CD4-positive, alpha-beta T cell treated with Interleukin-17A for 4 hours (primary cell): ENCODE measurements at places on chromosomes 1 and 21.
A peak's percentile ranks its signal among the peaks of the same experiment; 100 is the strongest.

GRCh38 chr1:42788021-42788420 is 3.2 kb downstream of the TMEM269 start:
- no peak for DNase-seq

DNA sequence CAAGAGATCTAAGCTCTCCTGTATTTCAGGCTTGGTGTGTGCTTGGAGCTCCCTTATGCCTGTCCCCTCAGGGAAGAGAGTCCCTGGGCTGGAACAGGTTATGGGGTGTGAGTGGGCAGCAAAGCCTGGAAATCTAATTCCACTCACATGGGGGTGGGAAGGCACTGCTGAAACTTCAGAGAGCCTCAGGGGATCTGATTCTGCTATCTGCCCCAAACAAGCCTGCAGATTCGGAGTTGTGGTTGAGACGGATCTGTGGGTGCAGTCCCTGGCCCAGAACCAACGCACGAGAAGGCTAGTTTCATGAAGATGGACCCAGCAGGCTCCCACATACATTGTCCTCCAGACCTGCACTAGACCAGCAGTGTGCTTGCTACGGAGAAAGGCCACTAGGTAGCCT is 2.9 kb downstream of the BLACAT1 start:
- DNase-seq = no peak

- peak; percentile 61 for DNase-seq
Measured at GRCh38 chr1:243946946-243947345, 96.9 kb upstream of the AKT3 start.

GRCh38 chr1:78003882-78004718 is 639 bp upstream of the DNAJB4 start:
- DNase-seq = peak; percentile 45

DNA sequence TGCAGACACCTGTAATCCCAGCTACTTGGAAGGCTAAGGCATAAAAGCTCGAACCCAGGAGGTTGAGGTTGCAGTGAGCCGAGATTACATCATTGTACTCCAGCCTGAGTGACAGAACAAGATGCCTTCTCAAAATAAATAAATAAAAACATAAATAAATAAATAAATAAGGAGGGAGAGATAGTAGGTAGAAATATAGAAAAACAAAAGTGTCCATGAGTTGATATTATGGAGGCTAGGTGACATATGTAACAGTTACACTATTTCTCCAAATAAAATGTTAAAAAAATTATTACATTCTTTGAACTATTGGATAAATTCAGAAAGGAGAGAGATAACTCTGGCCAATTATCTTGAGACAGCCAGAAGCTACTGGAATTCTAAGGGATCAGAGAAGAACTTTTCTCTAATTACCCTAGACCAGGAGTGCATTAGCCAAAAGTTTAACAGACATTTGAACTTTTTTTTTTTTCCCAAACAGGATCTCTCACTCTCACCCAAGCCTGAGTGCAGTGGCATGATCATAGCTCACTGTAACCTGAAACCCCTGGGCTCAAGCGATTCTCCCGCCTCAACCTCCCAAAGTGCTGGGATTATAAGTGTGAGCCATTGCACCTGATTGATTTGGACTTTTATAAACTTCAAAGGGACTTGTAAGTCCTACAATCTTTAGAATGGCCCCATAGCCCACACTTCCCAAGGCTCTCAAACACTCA is 17.6 kb downstream of the SYNJ1 start:
- no peak for DNase-seq

- no peak for DNase-seq
Measured at GRCh38 chr21:37915941-37916309, 332 bp downstream of the KCNJ6 start.

DNA sequence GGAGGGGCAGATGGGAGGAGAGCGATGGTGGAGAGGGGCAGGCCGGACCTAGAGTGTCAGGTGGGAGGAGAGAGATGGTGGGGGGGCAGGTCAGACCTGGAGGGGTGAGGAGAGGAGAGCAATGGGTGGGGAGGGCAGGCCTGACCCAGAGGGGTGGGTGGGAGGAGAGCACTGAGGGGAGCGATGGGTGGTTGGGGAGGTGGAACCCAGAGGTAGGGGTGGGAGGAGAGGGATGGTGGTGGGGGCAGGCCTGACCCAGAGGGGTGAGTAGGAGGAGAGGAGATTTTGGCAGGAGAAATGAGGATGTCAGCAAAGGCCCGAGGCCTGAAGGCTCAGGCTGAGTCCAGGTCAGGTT is 157.3 kb upstream of the VAMP3 start:
- no peak for DNase-seq

GRCh38 chr1:211336161-211336560 is 9.5 kb downstream of the TRAF5 start:
- DNase-seq = no peak

DNA sequence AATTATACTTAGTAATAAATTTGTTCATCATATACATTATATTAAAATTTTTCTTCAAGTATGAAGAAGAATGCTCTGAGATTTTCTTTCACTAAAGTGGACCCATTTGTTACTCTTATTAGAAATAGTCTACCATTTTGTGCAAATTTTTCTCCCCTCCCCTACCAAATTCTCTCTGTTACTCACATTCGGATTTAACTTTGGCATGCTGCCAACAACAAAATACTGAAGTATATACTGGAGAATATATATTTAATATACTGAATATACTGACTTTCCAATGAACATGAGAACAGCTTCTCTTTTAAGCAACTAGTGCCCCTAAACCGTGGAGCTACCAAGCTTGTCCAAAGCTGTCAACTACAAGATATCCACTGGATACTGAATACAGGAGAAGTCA is 57.2 kb downstream of the CENPF start:
- no peak for DNase-seq

DNA sequence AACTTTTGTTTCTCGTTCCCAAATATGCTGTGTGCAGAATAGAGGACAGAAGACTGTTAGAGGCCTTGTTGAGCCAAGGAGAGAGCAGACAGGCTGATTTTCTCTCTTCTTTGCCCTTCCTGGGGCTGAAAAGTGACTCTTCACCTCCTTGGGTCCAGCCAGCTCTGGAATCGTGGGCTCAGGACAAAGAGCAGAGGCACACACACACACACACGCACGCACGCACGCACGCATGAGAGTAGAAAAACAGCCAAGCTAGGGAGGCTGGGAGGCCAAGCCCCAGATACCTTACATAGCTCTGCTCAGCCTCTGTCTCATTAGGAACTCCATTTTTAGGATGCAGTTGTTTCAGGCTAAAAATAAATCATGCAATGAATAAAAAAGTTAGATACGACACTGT is at the start of gene CASQ2:
CASQ2 (minus strand) TSS at position 166 of the 400 bp plus-strand sequence. CDS start 173 bp downstream, outside the sequence.
- DNase-seq = no peak

DNA sequence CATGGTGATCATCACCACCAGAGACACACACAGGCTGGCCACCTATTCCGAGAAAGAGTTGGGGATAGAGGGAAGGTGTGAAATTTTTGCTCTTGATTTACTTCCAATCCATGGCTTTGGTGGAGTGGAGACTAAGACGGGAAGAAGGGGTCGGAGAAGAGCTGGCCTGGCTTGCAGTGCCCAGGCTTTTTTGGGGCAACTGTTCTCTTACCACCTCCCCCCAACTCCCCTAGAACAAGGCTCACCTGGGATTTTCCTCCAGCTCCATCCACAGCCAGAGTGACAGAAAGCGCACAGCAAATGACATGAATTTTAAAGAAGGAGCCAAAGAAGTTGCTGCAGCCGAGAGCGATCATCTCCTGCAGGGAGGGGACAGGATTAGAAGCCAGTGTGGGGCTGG is 16.0 kb downstream of the SLC26A9 start:
- DNase-seq = no peak
